AG04450 (cell line): ENCODE measurements at places on chromosomes 2 and 18.
A peak's percentile ranks its signal among the peaks of the same experiment; 100 is the strongest.

GRCh38 chr2:99079226-99079625, 62.3 kb upstream of the C2orf15 start:
- no peak for DNase-seq

DNA sequence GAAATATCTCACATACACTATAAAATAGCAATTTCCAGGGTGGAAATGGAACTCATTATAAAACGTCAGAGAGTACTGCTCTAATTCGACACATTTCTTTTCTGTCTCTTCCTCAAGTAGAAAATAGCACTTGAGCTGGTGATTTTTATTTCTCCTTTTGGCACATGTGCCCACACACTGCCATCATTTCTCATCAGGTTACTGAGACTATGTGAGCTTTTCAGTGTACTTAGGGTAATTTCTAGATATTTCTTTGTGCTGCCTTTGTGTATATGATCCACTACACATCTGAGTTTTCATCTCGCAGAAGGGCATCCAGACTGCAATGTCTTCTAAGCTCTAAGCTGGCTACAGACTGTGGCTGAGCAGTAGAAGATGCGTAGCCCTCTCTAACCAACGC, 62.1 kb upstream of the PGAP1 start:
- DNase-seq = no peak

GRCh38 chr18:77001041-77001440, 131.5 kb downstream of the MBP start:
- DNase-seq = no peak

- DNase-seq = no peak
Observed at GRCh38 chr2:211408483-211408891, 852.1 kb downstream of the CPS1 start.

- no peak for DNase-seq
Observed at GRCh38 chr18:73409242-73409641, 541.5 kb upstream of the NETO1 start.

- DNase-seq = no peak
Observed at GRCh38 chr18:25516747-25517498, 165.0 kb upstream of the ZNF521 start.

DNA sequence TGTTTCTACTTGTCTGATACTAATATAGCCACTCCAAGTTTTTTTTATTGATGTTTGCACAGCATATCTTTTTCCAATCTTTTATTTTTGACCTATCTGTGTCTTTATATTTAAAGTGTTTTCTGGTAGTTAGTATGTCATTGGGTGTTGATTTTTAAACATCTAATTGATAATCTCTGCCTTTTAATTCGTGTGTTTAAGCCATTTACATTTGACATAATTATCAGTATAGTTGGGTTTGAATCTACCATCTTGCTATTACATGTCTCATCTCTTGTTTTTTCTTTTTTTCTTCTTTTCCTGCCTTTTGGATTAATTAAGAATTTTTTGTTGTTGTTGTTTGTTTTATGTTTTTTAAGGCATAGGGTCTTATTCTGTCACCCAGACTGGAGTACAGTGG, 44.2 kb downstream of the TAF1B start:
- no peak for DNase-seq

DNA sequence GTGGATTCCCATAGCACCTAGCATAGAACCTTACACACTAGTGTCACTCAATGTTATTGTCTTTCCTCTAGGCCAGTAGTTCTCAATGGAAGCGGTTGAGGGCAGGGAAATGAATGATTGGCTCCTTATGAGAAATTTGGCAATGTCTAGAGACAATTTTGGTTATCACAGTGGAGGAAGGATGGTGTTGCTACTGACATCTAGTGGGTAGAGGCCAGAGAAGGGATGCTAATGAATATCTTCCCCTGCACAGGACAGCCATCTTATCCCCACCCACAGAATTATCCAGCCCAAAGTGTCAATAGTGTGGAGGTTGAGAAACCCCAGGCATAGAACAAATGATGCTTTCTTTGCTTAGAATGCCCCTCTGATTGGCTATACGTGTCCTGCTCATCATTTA, 15.8 kb downstream of the C18orf63 start:
- peak; percentile 13 for DNase-seq

GRCh38 chr2:229150317-229150716, 120.8 kb downstream of the PID1 start:
- DNase-seq = no peak

DNA sequence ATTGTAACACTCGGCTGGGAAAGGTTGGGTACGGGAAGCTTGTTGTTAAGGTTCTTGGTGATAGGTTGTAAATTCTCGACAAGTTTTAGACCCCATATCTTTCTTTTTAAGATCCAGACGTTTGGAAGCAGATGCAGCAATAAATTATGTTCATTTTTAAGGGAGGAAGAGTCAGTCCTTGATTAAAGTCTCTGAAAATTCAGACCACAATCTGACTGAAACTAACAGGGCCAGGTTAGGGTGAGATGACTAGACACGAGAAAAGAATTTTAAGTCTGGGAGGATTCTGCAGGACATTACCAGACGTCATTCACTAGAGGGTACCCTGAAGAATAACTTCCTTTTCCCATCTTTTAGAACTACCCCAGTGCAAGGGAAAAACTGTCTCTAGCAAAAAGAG, 16.1 kb downstream of the WIPF1 start:
- DNase-seq = no peak

- DNase-seq = no peak
Observed at GRCh38 chr2:46286715-46287114, 10.5 kb upstream of the EPAS1 start.

GRCh38 chr2:65316072-65316471, 88.4 kb downstream of the ACTR2 start:
- DNase-seq = peak; percentile 68

- no peak for DNase-seq
Observed at GRCh38 chr2:201680743-201681142, 17.7 kb downstream of the MPP4 start.

- DNase-seq = peak; percentile 37
Observed at GRCh38 chr18:12031846-12032245, 50.5 kb downstream of the IMPA2 start.

DNA sequence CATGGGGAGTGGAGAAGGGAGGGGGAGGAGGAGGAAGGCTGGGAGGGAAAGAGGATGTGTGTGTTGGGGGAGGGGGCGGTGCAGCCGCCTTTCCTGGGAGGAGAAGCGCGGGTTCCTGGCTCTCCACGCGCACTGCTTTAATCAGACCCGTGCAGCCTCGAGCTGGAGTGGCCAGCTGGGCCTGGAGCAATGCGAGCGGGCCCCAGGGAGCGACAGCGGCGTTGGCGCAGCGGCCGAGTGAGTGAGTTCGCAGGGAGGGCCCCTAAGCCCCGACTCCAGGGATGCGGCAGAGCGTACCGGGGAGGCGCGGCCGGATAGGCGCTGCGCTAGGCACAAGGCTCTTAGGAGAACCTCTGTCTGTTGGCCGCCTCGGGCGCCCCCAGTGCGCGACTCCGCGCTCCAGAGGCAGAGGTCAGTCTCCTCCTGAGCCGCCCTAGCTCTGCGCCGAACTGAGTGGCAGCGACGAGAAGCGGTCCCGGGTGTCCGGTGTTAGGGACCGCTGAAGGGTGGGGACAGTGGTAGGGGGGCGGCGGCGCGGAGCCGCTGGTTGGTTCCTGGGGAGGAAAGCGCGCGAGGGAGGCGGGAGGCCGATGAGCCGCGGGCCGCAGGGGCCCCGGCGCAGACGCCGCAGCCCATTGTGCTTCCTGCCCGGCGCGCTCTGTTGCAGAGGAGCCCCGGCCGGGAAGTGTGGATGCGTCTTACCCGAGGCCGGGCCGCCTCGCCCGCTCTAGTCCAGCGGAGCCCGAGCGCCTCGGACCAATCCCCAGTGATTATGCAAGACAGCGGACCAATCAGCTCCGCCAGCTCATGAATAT, 455 bp upstream of the DLX1 start:
- peak; percentile 87 for DNase-seq

DNA sequence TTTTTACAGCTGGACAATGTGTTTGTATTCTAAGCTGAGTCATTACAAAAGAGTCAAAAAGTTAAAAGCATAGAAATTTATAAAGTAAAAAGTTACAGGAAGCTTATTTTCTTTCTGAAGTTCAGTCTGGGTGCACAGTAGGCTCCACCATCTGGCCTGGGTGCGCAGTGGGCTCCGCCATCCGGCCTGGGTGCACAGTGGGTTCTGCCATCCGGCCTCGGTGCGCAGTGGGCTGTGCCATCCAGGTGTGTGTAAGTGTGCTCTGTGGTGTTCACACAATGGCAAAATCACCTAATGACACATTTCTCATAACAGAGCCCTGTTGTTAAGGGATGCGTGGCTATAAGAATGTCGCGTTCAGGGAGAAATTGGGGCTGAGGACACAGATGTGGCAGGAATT, 195.5 kb downstream of the ANKRD30B start:
- DNase-seq = no peak

DNA sequence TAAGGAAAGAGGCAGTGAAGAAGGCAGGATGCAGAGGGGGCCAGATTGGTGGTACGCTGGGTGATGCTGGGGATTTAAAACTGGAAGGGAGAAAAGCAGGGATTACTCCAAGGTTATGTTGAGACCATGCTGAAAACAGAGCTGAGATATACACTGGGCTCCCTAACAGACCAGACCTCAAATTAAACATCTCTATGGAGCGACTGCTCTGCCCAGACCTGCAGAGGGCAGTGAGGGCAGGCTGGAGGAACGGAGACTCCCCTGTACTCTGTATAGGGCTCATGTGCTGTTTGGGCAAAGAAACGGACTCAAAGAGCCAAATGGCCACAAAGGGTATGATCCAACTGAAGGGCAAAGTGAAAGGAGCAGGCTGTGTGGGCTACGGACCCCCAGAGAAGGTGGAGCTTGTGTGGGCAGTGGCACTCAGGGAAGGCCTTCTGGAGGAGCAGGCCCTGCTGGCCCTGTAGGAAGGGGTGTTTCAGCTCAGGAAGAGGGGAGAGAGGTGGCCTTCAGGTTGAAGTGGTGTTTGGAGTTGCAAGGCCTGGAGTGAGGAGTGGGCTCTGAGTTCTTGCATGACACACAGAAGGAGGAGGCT, 4.8 kb upstream of the CELF4 start:
- no peak for DNase-seq

DNA sequence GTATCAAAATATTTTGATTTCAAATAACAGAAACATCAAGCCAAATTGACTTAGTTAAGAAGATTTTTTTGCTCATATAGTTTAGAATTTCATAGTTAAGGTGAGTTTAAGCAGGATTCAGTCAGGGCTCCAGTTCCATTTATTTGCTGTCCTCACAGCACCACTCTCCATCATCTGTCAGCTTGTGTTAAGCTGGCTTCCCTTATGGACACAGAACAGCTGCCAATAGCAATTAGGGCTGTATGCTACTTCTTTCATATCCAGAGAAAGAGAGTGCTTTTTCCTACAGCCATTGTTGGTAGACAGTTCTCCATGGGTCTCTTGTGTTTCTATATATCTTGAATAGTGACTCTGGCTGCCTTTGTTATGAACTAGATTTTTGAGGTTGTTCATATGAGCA, 95.4 kb upstream of the CYP20A1 start:
- no peak for DNase-seq

DNA sequence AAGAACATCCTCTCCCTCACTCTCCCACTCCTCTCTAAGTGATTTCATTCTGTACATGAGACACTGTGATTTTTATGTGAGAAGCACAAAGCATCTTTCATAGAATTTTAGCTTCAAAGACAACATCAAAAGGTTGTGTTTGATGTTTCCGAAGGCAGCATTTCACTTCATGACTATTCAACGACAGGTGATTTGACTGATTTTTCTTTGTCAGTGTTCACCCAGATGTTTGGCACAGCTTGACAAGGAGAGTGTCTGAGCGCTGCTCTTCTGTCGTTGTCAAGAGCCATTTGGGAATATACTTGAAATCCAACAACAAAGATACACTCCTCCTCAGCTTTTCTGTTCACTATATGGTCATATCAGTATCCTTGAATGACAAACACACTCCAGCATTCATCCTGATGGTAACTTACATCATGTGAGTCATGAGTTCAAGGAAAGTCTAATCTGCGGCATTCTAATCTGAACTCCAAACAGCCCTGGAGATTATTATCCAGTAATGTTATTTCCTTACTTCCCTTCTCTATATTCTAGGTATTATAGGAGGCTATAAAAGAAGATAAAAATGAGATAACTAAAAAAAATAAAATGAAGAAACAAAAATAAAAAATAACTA, 45.9 kb upstream of the ST6GAL2 start:
- no peak for DNase-seq

DNA sequence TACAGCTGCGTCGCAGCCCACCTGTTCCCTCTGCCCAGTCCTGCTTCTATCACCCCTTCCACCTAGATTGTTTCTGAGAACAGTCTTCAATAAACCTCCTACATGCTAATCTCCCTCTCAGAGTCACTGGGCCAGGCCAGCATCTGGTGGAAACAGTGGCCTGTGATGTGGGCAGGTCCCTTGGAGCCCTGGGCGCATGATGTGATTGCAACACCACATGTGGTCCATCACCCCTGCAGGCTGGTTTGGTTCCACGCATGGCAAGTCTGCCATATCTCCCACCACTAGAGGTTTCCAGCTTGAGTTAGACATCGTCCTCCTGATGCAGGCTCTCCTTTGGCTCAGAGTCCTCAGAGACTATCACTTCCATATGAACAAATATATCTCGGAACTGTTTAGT, 83.5 kb downstream of the PRKCE start:
- DNase-seq = no peak

- DNase-seq = no peak
Observed at GRCh38 chr2:185402474-185402873, 336.1 kb upstream of the FSIP2 start.

- no peak for DNase-seq
Observed at GRCh38 chr2:206614811-206615210, 27.5 kb upstream of the FAM237A start.

DNA sequence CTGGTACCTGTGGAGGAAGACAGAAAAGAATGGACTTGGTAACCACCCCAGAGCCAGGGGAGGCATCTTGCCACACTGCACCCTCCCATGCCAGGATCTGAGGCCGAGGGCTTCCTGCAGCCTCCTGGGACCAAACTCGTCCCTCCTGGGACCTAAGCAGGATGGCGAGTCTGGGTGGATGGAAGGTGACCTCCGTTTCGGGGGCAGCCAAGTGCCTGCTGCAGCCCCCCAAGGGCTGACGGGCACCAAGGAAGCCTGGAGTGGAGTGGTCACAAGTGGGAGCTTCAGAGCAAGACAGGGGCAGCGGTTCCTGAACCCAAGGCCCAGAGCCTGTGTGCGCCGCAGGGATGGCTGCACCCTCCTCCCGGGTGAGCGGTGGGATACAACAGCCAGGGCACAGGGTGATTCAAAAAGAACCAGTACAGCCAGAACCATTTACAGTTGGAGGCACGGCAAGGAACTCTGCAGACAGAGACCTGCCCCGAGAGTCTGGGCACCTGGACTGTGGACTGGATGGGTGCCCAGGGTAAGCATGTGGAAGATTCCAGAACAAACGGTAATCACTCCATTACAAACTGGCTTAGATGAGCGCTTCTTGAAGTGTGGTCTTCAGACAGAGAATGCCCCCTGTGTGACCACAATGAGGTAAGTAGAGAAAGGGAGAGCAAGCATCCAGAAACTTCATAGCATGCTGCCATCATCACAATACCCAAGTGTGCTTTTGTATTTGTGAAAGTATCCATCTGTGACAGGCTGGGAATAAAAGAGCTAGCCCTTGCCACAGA, 12.1 kb downstream of the HS1BP3 start:
- DNase-seq = no peak

GRCh38 chr2:68317971-68318913, 1.5 kb downstream of the CNRIP1 start:
- no peak for DNase-seq

GRCh38 chr2:54763636-54764291, 40.3 kb downstream of the EML6 start:
- DNase-seq = no peak

GRCh38 chr2:216850665-216851322, 9.1 kb downstream of the TNP1 start:
- no peak for DNase-seq

GRCh38 chr18:6811816-6812215, 82.3 kb downstream of the ARHGAP28 start:
- no peak for DNase-seq

- no peak for DNase-seq
Observed at GRCh38 chr2:86225581-86225980, 26.3 kb downstream of the MRPL35 start.
